Activated CD4-positive, alpha-beta memory T cell treated with anti-CD3 and anti-CD28 coated beads for 36 hours (primary cell): ENCODE measurements at places on chromosomes 4 and X.

GRCh38 chr4:173682609-173683008 is 152.6 kb upstream of the HAND2 start:
- no peak for DNase-seq

DNA sequence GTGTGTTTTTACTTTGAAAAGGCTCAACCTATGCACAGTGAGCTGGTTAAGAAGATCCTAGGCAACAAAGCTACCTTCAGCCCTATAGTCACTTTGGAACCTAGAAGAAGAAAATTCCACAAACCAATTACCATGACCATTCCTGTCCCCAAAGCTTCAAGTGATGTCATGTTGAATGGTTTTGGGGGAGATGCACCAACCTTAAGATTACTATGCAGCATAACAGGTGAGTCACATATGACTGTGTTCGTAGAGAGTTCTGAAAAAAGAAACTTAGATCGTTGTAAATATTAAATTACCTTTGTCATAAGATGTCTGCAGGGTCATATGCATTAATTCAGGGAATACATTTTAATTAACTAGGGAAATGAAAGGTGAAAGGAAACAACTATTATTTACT is 287.1 kb downstream of the ANK2 start:
- DNase-seq = no peak

DNA sequence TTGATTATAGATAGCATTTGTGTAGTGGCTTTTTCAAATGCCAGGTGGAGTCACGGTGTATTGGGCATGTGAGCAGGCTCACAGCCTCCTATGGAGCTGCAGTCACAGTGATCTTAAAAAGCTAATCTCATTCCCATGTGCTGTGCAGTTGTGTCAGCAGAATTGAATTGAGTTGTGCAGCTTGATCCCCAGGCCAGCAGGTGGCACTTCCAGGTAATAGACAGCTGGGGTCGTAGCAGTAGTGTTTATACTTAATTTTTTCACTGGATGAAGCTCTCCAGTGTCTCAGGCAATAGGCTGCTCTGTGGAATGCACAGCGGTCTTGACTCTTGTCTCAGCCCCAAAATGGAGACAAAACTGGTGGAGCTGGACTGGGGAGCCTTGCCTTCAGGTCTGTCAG is 1028.1 kb downstream of the SH3BGRL start:
- no peak for DNase-seq

DNA sequence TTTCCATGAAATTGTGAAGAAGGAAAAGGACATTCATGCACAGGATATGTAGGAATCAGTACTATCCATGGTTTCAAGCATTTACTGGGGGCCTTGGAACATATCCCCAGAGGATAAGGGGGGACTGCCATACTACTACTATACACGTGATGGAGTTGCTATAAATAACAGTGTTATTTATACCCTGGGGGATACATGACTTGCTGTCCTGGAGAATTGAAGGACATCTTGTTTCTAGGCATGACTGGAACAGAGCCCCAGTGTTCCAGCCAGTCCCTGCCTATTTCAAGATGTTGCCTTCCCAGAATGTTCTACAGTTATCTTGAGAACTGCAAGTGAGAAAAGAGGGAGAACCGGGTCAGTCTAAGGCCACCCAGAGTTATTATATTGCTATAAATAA is 39.6 kb upstream of the ZNF81 start:
- no peak for DNase-seq
